ENCODE measurements at places on chromosomes 1 and 21. TPM values are rescaled to one million over a fixed set of nuclear protein-coding genes. Genes with fewer than 3 reads are reported as not detected.

Gene TRPM2
- total RNA-seq: not detected

Gene FAM72A
- total RNA-seq: 2.1 TPM

Gene HSD3B2
- not detected for total RNA-seq

Gene SLFNL1
- total RNA-seq: 0.89 TPM

Gene MANEAL
- 0.30 TPM for total RNA-seq

Gene RNASEL
- total RNA-seq: 13.7 TPM

Gene TCEA3
- total RNA-seq: 9.8 TPM

Gene CSDE1
- total RNA-seq: 1,189 TPM

Gene CHIA
- total RNA-seq: not detected

Gene CCNL2
- 195 TPM for total RNA-seq

Gene IFFO2
- 10.4 TPM for total RNA-seq

Gene S100A2
- 1.4 TPM for total RNA-seq

Gene CHTOP
- 31.8 TPM for total RNA-seq

Gene FCAMR
- not detected for total RNA-seq

Gene GJA8
- total RNA-seq: not detected

Gene CSF3R
- total RNA-seq: not detected

Gene KRTAP7-1
- total RNA-seq: not detected

Gene SH3D21
- 10.5 TPM for total RNA-seq

Gene FAM151A
- total RNA-seq: not detected

Data from smooth muscle cell of the umbilical artery (primary cell).